ENCODE measurements at places on chromosomes 5 and 9.

GRCh38 chr5:148898413-148899075 is 72.1 kb downstream of the ADRB2 start:
- DNase-seq: no peak

DNA sequence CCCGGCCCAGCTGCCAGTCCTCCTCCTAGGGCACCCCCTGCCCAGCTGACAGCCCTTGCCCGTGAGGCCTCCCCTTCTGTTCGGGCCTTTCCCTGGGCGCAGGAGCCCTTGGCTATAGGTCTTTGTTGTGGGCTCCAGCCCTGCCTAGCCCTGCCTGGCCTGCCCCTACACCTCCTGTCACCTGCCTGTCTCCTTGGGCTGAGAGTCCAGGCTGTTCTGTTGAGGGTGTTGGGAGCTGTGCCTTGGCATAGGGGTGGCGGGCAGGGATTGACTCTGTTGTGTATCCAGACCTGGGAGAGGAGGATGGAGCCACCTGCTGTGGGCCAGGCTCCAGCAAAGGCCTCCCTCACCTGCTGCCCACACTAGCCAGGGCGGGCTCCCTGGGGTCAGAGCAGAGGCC is 11.6 kb downstream of the FCN2 start:
- no peak for DNase-seq

- DNase-seq: no peak
These were observed 63.1 kb upstream of the CDK5RAP2 start for GRCh38 chr9:120643061-120643460.

DNA sequence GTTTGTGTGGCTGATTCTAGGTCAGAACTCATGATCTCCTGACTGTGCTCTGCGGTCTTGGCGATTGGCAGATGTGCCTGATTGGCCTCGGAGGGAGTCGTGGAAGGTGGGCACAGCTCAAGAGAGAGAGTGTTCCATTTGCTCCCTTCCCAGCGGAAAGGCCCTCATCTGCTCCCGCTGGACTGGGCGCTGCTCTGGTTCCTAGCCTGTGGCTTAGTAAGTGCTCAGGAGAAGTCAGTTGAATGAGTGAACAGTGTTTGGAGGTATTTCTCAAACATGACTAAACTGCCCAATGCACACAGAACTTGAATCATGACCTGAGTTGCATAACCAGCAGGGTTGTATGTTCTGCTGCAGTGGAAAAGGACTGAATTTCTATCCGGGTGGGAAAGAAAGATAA is 120.2 kb upstream of the PITX1 start:
- no peak for DNase-seq

Data from stimulated activated CD4-positive, alpha-beta T cell treated with anti-CD3 and anti-CD28 coated beads, Interleukin-1b, Interleukin-23, amount 100 ng/mL, for 48 hours (primary cell).